ENCODE measurements at places on chromosomes 5 and 9. TPM values are rescaled to one million over a fixed set of nuclear protein-coding genes. Genes with fewer than 3 reads are reported as not detected.

DNA sequence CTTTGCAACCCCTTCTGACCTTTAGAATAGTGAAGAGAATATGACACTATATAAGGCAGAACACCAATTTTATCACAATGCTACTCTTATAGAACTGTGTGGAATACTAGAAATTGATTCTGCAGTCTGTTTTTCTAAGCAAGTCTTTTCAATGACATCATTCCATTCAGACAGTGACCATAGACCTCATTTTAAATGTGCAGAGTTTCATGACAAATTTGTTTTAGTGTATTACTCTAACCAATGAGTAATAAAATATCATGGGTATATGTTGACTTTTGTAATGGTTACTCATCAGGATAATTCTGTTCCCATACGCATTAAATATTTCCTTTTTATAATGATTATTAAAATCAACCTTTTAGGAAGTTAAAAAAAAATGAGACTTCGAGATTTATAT lies 219.9 kb downstream of the COX7C start:
- DNase-seq = no peak

SCGB3A2 gene
- total RNA-seq = not detected

IL9 gene
- total RNA-seq = not detected

AIF1L gene
- 4.1 TPM for total RNA-seq
